EL (cell line): ENCODE measurements at places on chromosomes 5 and 9.

GRCh38 chr5:141258464-141258863, 13.3 kb downstream of the PCDHB15 start:
- DNase-seq: no peak

GRCh38 chr5:172077664-172078425, 71.4 kb upstream of the FBXW11 start:
- DNase-seq: no peak

GRCh38 chr5:150214289-150214688, 24.4 kb downstream of the SLC6A7 start:
- DNase-seq: peak; percentile 25

- no peak for DNase-seq
Measured at GRCh38 chr5:170631466-170632195, 127.8 kb downstream of the KCNIP1 start.

- DNase-seq: no peak
Measured at GRCh38 chr9:36902861-36903524, 131.1 kb downstream of the PAX5 start.

- DNase-seq: peak; percentile 89
Measured at GRCh38 chr9:124818431-124819281, 34.6 kb upstream of the WDR38 start.

- DNase-seq: peak; percentile 99
Measured at GRCh38 chr5:78699552-78700153, 51.1 kb upstream of the LHFPL2 start.

DNA sequence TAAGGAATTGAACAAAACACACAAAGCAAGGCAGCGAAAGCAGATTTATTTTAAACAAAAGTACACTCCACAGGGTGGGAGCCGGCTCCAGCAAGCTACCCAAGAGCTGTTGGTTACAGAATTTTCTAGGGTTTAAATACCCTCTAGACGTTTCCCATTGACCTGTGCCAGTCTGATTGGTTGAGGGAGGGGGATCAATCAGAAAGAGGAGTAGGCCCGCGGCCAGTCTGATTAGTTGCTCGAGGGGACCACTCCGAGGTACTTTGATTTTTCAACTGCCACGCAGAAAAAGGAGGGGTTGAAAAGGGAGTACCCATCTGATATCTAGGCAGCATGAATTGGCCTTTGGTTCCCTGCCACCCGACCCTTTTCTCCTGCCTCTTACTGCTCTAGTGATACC, 998 bp downstream of the SRP19 start:
- DNase-seq: peak; percentile 3

GRCh38 chr5:72486371-72486770, 20.8 kb downstream of the ZNF366 start:
- no peak for DNase-seq

- peak; percentile 95 for DNase-seq
Measured at GRCh38 chr9:99433555-99433954, 211.5 kb downstream of the SEC61B start.

DNA sequence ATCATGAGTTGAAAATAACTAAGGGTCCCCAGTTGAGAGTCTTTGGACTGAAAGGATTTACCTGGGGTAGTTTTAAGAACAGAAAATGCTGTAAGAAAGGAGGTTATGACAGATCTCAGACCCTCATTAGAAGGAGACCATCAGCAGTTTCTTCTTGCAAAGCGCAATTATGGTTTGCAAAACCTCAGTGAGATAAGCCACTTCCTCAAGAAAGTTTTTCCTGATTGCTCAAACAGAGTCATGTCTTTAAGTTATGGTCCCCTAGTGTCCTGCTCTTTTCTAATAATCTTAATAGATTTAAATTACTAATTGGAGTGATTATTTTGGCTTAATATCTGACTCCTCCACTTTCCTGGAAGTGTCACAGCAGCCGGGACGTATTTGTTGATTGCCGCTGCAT, 293.2 kb upstream of the KLF4 start:
- DNase-seq: no peak

- no peak for DNase-seq
Measured at GRCh38 chr9:14396171-14396570, 82.2 kb upstream of the NFIB start.

DNA sequence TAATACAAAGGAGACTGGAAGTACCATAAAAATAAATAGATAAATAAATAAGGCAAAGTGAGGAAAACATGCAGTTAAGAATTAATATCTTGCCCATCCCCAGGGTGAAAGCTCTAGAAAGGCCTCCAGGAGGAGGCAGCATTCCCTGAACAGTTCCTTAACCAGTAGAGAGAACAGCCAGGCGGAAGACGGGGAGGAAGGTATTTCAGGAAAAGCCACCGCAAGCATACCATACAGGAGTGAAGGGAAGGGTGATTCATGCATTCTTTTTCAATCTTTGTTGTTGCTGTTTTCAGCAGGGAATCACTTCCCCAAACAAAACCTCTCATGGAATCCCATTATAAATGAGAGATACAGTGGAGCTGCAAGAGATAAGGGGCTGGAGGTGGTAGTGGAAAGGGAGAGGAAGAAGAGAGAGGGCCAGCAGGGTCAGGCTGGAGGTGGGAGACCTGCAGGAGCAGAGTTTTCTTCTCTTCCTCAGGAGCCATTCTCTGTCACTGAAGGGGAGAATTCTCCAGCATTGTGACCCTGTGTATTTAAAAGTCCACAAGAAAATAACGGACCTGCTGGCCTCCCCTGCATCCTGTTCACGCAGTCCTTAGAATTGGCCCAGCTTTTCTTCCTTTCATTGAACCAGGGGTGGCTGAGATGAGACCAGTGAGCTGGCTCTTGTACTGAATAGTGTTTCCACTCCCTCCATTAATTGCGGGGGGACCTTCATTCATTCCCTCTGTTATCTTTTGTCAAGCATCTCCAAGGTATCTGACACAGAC, 255.9 kb downstream of the FAM114A2 start:
- DNase-seq: peak; percentile 4

DNA sequence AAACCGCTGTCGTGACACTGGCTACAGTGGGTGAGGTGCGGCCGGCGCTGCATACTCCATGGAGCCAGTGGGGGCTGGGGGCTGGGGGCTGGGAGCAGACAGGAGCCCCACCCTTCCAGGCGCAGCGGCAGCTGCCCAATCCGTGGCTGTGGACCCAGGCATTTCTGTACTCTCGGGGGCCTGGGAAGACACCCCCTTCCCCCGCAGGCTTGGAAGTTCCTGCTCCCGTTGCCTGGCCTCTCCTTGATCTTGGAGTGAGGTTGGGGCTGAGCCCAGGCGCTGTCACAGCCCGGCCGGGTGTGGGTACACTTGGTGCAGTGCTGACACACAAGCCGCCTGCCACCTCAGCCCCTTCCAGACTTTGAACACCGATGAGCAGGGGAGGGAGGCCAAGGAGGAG, 27.7 kb upstream of the GGTA1 start:
- DNase-seq: no peak

DNA sequence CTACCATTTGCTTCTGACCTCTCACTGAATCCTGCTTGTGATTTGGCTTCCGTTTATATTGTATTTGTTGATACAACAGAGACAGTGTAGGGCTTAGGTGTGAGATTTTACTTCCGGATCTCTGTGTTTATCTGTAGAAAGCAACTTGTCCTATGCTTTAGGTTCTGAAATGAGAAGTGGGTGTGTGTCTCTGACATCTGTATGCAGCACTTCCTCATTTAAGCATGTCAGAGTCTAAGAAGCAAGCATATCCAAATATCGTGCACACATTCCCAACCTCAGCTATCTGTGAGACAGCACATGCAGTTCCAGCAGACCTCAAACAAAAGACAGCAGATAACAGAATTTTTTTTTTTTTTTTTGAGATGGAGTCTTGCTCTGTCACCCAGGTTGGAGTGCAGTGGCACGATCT, 16.3 kb downstream of the KLF9 start:
- DNase-seq: no peak

DNA sequence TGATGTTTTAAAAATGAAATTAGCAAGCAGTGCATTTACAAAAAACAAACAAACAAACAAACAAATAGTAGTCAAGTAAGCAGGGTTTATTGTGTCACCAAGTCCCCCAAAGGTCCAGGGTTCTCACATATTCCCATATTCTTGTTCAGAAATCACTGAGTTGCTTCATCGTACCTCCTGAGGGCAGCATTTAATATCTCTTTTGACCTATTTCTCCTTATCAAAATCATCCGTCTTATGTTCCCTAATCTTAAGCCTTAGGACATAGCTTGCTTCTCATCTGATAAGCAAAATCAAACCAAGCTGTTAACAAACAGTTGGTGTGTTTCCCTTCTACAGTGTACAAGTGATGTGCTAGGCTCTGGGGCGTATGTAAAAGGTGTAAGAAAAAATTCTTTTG, 109.5 kb upstream of the MAN2A1 start:
- no peak for DNase-seq

GRCh38 chr9:27003426-27004077, 1.9 kb downstream of the LRRC19 start:
- DNase-seq: no peak

- no peak for DNase-seq
Measured at GRCh38 chr5:6755519-6755918, 42.3 kb downstream of the TENT4A start.

- DNase-seq: no peak
Measured at GRCh38 chr9:120410925-120411501, 169.0 kb downstream of the CDK5RAP2 start.

DNA sequence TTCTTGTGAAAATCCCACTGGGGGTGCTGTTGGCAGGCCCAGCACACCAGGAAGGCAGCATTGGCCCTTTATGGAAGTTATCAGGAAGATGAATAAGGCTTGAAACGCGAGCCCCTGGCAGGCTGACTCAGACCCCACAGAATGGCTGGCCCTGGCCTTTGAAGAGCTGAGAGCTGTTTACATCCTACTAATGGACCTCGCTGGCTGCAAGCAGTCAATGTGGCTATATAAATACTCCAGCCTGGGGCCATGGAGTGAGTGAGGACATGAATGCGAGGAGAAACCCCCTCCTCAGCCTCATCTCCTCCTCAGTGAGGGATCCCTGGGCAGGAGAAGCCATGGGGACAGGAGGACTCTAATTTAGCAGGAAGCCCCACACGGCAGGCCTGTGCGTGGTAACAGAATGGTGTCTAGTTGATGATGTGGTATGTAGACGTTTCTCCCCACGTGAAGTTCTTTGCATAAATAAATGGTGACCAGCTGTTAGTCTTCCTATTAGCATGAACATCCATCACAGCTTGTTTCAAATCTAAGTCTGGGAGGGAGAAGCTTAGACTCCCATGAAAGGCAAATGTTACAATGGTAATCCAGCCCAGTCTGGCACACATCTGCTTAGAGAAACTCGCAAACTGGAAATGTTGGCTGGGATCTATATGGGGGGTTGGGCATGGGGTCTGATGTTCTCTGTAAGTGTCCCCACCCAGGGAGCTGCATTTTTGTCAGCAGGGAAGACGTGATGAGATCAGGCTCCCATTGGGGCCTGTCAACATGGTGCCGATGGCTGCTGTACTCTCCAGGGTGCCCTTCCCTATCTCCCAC, 175.1 kb upstream of the PITX1 start:
- peak; percentile 98 for DNase-seq

DNA sequence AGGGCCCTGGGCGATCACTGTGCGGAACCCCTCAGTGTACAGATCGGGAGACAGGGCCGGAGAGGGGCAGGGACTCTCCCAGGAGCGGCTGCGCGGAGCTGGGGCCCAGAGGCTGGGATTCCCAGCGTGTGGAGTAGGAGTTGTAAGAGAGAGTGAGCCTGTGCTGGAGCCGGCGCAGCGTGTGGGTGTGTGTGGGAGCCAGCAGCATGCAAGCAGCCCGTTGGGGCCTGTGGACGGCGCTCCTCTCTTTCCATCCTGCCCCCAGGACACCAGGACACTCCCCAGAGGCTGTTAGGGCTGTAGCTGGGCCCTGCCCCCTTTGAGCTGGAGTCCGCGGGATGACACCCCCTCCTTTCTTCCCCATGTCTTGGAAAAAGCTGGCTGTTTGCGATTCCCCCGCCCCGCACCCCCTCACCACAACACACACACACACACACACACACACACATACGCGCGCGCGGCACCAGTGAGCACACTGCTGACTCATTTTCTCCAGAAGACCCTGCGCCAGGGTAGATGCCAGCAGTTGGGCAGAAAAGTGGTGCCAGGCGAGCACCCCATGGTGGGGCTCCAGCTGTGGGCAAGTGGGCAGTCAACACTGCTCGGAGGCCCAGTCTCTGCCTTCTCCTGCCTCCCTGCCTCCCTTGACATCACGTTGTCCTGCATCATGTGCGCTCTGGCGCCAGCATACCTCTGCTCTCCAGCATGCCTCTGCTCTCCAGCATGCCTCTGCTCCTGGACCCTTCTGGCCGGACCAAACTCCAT, 1.5 kb downstream of the COL27A1 start:
- peak; percentile 91 for DNase-seq

- DNase-seq: no peak
Measured at GRCh38 chr5:27312291-27312893, 274.0 kb upstream of the CDH9 start.

GRCh38 chr9:127368852-127369402, 28.0 kb upstream of the SLC2A8 start:
- no peak for DNase-seq

DNA sequence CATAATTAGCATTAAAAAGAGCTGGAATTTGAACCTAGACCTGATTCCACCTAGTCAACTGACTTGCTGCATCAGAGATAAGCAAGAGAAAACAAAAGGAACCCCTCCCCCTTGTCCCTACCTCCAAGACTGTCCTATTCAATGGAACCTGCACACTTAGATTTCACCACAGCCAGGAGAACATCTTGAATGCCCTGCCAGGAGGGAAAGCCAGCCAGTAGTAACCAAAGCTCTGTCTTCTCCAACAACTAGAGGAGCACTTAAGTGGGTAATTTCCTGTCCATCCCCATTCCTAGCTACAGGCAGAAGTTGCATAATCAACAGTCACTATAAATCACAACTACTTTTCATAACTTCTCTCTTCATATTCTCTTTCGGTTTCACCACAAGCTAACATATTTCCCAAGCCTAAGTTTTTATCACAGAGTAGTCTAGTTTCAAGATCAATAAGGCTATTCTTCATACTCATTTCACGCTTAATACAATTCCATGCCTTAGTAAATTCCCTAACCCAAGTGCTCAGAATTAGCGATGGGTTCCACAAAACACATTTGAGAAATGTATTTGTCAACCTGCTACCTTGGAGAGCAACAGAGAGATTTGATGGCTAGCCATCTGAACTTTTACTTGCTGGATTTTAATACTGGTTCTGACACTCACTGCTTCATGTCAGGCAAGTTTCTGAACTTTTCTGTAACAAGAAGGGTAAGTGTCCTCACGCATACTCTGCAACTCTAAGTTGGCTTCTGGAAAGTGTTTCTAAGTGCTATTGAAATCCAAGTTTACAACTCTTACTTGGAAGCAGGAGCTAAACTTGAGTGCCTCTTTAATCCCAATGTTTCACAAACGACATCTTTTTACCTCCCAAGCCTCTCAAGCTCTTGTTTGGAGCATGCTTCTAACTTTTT, 2.0 kb downstream of the DENND1A start:
- DNase-seq: peak; percentile 79

DNA sequence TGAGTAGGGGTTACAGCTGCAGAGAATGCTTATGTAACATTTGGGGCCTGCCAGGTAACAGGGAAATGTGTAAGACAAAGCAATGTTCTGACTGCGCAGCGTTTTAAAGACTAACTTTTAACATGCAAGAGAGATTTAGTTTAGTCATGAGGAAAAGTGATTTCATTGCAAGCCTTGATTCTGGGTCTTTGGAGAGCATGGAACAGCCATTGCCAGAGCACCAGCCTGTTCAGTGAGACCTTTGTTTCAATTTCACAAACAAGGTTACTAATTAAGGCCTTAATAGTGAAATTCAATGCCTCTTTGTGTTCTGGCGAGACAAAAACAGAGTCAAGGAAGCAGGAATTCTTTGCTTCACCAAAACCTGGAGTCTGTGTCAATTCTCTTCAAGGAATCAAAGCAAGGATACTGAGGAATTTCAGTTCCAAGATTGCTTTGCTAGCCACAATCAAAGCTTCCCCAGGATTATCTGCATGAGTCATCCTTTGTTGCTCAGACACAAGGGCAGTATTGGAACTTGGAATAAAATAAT, 14.4 kb downstream of the CKMT2 start:
- peak; percentile 49 for DNase-seq
